ENCODE measurements at places on chromosomes 5 and 9.

GRCh38 chr5:159290741-159291140 is 27.7 kb downstream of the UBLCP1 start:
- no peak for DNase-seq

GRCh38 chr5:127920936-127921335 is 162.6 kb upstream of the SLC12A2 start:
- no peak for DNase-seq

- DNase-seq, result no peak
These were observed 9.3 kb upstream of the PTPN3 start for GRCh38 chr9:109507421-109507838.

- no peak for DNase-seq
These were observed 7.7 kb upstream of the GCNT4 start for GRCh38 chr5:75059912-75060545.

DNA sequence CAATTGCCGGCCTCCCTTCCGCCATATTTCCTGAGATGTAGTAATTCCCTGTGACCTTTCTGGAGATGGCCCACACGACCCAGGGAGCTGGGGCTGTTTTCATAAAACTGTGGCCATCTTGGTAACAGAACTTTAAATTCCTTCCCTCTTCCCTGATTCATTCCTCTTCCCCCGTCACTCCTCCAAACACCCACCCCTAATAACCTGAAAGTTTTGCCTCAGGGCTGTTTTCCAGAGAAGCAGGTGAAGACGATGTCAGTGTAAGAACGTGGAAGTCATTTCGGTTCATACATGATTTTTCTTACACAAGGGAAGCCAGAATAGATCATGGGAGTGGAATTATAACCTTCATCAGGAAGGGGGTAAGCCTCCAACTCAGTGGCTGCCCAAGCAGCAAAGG is 40.6 kb upstream of the ANKH start:
- DNase-seq, result no peak

DNA sequence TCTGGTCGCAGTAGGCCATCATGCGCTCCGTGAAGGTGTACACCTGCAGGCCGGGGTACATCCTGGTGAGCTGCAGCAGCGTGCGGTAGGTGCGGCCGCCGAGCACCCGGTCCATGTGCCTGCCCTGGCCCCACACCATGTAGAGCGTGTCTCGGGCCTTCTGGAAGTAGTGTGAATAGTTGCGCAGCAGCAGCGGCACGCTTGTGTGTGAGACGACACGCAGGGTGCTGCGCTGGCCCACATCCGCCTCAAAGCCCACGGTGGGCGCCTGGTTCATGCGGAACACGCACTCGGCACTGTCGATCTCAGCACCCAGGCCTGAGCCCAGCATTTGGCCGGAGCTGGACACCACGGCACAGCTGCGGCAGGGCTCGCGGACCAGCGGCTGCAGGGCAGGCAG is 4.5 kb downstream of the ST6GALNAC4 start:
- DNase-seq, result no peak

DNA sequence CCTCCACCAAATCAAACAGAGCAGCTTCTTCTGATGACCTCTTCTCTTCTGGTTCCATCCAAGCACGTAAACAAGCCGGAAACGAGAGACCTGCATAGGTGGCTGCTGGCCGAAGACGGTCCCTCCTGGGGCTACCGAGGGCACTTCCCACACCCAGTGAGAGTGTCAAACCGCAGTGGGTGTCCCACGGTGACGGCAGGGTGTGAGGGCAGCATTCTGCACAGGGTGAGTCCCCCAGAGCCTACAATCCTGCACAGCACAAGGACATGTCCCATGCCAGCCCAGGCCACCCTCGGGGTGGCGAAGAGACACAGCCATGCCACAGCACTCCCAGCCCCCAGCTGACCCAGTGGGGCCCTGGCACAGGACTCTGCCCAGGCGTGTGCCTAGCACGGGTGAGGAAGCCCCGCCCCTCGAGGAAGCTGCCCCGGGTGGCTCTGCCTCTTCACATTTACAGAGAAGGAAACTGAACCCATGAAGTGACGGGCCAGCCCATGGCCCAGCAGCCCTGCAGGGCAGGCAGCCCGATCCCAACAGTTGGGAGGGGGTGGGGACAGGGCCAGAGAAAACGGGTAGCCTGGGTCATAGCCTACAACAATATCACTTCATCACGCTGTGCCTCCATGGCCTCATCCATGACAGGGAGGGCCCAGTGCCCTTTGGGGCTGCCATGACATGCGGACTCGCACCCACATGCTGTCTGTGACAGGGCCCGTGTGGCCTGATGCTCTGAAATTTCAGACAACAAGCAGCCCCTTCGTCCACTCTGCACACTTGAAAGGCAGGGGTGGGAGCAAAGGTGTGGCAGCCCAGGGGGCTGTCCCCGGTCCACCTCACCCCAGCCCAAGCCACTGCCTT is 43.2 kb downstream of the SEMA4D start:
- DNase-seq, result no peak

GRCh38 chr9:117247266-117247665 is 167.6 kb downstream of the ASTN2 start:
- DNase-seq, result no peak

DNA sequence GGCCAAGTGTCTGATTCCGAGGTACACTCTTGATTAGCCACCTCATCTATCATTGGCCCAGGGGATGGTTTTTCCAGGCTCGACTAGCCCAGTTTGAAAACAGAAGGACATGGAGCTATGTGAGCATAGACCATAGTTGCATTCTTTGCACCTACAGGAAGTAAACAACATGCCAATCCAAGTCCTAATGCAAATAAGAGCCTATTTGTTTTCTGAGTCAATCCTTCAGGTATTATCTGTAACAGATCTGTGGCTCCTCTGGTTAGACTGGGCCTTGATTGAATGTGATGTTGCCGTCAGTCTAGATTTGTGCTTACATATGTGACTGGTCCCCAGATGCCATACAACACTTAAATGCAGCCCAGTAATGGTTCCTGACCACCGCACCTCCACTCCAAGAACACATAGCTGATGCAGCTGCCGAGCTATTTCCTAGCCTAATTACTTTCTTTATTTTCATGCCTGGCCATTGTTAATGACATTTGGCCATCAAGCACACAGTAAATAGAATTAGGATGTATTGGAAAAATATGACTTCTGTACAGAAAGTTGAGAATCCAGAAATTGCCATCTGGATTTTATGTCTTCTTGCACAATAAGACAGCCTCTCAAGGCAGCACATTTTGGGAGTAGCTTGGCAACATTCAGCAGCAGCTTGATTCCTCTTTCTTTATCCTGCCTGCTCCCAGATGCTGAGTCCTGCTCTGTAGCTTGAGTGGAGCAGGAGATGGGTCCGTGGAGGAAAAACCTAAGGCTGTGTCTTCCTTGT is 29.5 kb upstream of the ARHGAP26 start:
- no peak for DNase-seq

GRCh38 chr9:99633265-99633664 is 188.4 kb upstream of the NR4A3 start:
- DNase-seq, result no peak

DNA sequence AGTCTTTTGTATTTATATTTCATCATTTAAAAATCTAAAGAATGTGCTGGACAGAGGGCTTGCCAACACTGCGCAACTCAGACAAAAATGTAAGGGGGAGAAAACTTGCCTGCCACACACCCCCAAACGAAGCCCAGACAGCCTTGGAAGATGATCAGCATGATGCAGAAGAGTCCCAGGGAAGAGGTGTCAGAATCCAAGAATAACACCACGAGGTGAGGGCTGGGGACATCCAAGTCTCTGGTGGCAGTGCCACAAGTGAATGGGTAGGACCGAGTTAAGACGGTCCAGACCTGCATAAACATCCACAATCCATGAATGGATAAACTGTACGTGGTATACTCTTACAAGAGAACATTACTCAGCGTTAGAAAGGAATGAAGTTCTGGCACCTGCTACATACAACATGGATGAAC is 10.4 kb downstream of the EPB41L4B start:
- no peak for DNase-seq
